ENCODE measurements at places on chromosomes 4 and X.

DNA sequence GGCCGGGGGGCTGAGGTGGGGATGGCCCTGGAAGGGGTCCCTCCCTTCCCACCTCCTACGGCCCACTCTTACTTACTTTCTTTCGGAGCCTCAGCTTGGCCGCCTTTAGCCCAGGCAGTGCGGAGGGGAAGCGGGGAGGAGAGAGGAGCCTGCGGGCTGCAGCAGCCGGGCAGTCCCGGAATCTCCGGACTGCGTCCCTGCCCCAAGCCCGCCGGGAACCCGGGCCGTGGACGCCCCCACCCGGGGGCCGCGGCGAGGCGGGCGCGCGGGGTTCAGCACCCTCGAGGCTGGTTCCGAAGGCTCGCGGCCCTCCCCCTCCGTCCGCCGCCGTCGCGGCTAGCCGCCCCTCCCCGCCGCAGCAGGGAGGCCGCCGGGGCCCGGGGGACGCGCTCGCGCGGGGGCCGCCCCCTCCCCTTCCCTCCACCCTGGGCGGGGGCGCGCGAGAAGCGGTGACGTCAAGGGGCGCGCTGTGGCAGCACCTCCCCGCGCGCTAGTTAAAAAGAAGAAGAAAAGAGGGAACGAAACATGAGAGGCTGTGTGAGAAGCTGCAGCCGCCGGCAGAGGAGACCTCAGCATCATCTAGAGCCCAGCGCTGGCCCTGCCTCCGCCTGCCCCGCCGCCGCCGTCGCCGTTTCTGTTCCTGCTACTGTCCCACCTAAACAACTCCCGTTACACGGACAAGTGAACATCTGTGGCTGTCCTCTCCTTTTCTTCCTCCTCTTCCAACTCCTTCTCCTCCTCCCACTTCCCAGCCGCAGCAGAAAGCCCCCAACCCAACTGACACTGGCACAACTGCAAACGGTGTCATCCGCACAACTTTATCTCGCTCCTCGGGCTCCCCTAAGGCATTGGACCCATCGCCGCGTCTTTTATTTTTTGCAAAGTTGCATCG lies at the start of gene HHIP:
Gene HHIP (plus strand): TSS at position 526 of the 892 bp plus-strand sequence. CDS start 520 bp downstream, outside the sequence.
- no peak for DNase-seq

- DNase-seq: no peak
Measured at GRCh38 chr4:37661772-37662171, 24.4 kb downstream of the RELL1 start.

- no peak for DNase-seq
Measured at GRCh38 chr4:69934150-69934549, 3.3 kb downstream of the CSN1S1 start.

DNA sequence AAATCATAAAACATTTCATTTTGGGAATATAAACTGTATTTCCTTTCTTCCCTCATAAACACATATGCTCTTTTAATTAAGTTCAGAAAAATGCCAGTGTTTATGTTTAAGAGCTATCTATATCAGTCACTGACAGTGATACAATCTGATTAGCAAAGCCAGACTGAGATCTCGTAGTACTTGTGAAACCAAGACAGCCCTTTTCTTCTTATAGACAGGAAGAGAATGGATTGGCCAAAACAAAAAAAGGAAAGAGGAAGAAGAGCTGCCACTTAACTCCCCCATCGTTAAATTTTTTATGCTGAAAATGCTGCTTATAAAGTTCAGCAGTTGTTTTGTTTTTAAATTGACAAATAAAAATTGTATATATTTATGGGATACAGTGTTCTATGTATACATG lies 87.4 kb downstream of the PLAC1 start:
- DNase-seq: no peak

- no peak for DNase-seq
Measured at GRCh38 chrX:45232139-45232538, 31.5 kb upstream of the DIPK2B start.

DNA sequence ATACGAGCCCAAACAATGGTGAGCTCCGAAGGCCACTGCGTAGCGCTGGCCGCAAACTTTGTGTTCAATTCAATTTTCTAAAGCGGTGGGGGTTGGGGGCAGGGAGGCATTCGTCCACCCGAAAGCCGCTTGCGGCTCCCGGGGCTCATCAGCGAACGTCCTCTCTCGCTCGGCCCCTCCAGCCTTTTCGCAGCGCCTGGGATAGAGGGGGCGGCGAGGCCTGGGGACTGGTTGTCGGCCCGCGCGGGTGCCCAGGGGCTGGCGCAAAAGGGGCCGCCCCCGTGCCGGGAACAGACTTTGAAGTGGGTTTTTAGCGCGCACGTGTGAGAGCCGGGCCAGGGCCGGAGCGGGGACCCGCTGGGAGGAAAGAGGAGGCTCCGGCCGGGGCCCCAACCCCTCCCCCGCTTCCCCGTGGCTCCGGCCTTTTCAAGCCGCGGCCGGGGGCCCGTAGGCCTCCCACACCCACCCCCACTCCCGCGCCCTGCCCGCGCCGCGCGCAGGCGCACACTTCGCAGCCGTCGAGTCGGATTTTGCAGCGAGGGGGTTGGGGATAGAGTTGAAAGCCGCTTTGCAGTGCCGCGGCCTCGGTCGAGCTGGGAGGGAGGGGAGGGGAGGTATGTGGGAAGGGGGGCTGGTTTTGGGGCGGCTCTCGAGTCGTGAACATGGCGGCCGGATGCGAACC lies 8.3 kb downstream of the ZIC3 start:
- no peak for DNase-seq

DNA sequence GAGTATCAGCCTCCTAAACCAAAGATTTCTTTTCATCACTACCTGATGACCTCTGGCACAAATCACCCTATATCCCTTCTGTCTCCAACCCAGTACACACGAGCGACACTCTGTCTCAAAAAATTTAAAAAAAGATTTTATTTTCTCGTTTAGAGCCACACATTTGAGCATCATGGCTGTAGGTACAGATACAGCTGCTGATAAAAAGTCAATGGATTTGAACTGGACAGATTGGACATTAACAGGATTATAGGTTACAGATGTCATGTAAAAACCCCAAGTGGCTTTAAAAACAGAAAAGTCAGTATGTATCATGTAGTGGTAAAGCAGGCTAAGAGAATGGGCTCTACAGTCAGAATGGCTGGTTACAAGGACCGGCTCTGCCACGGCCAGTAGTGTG lies 171.1 kb downstream of the SCFD2 start:
- DNase-seq: no peak

GRCh38 chr4:38686682-38687081 lies 22.7 kb downstream of the KLF3 start:
- DNase-seq: no peak
